ENCODE measurements at places on chromosomes 4 and X.

DNA sequence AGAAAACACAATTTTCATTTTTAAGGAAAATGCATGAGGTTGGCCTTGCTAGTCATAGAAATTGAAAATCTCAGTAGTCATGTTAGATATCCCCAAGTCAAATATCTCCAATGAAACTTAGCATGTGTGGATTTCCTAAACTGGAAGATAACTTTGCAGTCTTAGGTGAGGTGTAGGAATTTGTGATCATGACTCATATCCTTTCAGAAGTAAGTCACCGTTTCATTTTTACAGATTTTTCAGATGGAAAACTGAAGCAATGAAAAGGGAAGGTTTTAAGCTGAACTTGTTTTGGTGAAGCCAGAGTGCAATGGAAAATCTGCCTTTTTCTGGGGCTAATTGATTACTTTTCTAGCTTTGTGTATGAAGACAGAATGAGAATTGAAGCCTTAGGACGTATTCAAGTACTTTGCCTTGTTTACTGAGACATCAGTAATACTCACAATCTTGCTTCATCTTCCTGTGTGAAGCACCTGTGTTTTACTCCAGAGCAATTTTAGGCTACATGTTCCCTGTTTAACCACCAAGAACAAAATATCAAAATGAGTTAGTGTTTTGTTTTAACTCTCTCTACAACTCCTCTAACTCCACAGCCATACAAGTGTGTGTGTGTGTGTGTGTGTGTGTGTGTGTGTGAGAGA is 1662.8 kb upstream of the ADGRL3 start:
- no peak for DNase-seq

DNA sequence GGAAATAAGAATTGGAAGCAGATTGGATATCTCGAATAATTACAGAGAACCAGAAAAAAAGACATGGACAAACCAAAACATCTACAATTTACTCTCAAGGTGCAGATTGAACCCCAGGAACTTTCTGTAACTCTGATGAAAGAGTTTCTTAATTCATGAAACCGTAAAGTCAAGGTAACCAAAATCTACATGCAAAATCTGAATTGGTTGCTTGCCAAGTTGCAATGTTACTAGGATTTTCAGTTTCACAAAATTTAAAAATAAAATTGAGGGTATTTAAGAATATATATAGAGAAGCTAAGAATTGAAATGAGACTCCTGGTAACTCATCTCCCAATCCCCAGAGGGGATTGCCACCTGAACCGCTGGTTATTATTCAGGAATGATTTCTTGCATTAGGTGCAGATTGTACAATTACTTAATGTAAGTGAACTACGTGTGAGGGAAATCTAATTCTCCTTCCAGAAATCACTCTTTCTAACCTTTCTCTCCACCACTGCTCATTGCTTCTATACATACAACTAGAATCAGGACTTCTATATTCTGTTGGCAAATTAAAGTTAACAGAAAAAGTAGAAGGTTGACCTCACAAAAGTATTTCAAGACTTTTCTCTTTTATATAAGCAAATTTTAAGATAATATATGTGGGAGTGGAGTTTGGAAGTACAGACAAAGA is 221.5 kb upstream of the NDST4 start:
- DNase-seq: no peak

- DNase-seq: no peak
Measured at GRCh38 chr4:6343939-6344408, 74.3 kb downstream of the WFS1 start.

GRCh38 chr4:64230709-64231310 is 178.4 kb downstream of the TECRL start:
- no peak for DNase-seq

DNA sequence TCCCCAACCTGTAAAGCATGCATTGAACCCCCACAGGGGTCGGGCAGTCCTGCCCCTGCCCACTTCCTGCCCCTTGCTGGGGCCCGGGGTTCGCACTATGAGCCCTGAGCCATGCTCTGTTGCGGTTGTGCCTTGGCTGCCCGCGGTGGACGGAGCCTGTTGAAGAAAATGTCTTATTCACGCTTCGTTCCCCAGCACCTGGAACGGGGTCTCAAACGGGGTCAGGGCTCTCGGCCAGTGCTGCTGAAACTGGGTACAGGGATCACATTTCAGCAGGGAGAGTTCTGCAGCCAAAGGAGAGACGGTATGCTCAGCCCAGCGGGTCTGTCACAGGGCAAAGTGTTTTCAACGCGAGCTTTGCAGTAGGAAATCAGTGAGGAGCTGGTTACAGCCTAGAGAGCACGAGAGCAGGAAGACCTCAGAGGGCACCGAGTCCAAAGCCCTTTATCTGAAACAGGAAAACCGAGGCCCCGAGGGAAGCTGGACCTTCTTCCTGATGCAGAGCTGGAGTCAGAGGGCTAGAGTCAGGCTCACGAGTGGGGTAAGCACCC is 46.3 kb upstream of the AFAP1 start:
- no peak for DNase-seq

GRCh38 chr4:46975812-46976553 is 17.4 kb downstream of the GABRA4 start:
- DNase-seq: no peak

GRCh38 chr4:40559585-40560465 is 69.8 kb downstream of the RBM47 start:
- DNase-seq: no peak

DNA sequence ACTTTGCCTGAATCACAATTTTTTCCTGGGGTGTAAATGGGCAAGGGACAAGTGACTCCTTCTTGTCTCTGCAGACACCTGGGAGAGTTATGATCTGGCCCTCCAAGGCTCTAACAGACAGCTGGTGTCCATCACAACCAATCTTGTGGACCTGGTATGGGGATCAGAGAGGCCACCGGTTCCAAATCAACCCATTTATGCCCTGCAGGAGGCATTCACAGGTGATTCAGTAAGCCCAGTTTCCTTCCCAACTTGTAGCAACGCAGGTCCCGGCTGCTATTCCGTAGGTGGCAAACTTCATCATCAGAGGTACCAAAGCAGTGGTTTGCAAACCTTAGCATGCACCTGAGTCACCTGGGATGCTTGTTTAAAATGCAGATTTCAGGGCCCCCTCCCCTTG is 8.8 kb downstream of the XPNPEP2 start:
- no peak for DNase-seq

DNA sequence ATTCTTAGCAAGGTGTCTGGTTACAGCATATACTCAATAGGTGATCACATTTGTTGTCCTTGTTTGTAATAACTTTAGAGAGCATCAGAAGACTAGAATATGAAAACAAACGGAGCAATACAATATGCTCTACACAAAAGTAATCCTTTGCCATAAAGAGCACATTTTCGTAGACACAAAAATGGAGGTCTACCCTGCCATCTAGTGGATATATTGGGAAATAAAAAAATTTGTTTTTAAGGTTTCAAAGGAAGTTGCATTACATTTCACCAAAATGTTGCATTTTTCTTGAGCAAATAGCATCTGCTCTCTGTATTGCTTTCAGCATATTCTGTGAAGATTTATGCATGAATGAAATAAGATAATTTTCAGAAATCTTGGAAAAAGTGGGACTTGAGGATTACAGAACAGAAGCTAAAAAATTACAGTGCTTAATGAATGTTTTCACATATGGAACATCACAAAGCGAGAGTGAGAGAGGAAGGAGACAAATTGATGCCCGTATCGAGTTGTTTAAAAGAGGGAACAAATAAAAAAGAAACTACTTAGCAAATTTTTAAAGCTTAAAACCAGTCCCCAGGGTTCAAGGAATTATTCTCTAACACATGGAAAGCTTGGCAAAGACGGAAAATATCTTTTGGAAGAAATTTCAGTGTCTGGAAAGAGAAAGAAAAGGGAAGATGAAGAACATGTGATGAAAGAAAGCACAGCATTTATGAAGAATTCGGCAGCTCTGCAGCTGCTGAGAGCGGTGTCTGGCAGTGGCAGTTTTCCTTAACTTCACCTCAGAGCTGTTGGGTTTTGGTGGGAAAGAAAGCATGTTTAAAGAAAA is 390.1 kb downstream of the ANKRD50 start:
- no peak for DNase-seq

GRCh38 chrX:102341867-102342266 is 94.9 kb downstream of the NXF2 start:
- DNase-seq: no peak

GRCh38 chrX:10186355-10186754 is 29.6 kb downstream of the CLCN4 start:
- no peak for DNase-seq

DNA sequence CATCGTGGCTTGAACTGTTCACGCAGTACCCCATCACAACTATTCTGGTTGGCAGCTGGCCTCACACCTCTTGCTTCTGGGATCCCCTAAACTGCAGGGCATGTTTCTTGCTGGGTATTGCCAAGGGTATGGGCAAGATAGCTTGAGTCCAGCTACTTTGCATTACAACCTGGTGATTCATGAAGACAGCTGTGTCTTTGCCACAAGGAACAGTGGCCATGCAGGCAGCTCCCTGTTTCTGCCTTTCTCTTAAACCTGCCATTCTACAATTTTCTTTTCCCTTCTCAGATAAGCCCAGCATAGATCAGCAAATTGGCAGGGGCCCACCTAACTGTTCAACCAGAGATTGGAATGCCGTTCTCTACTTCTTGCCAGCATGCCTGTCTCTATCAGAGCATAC is 42.8 kb downstream of the TENM3 start:
- DNase-seq: no peak

DNA sequence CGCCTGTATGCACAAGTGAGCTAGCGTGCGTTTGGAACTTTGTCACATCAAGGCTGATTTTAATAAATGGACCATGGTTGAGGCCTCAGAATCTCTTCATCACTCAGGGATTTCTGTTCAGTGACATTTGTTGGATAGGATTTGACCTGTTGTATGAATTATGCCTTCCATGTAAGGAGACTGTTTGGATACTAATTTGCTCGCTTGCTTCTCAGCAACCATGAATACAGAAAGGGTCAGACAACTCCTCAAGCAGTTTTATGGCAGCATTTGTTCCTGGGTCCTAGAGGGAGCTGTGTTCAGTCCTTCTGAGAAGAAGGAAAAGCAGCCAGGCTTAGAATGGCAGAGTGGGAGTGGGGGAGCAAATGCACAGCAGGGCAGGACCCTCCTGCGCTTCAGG is 269.7 kb upstream of the LCORL start:
- DNase-seq: no peak

GRCh38 chr4:86496094-86497080 is 97.7 kb upstream of the PTPN13 start:
- DNase-seq: no peak

- DNase-seq: no peak
Measured at GRCh38 chrX:16671005-16671404, 21.0 kb downstream of the S100G start.

DNA sequence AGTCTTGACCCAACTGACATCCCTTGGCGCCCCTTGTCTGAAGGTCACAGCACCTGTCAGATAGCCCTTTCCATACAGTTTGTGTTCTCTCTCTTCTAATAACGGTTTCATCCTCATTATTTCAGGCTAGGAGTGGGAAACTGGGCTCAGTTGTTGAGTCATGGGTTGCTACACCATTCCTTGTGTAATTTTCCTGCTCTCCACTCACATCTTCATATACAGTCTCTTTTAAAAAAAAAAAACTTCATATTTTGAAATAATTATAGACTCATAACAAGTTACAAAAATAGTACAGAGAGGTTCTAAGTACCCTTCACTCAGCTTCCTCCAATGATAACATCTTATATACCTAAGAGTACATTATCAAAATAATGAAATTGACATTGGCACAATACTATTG is 60.2 kb upstream of the GRPR start:
- DNase-seq: no peak

GRCh38 chr4:109916027-109916409 is 3.3 kb downstream of the EGF start:
- no peak for DNase-seq

DNA sequence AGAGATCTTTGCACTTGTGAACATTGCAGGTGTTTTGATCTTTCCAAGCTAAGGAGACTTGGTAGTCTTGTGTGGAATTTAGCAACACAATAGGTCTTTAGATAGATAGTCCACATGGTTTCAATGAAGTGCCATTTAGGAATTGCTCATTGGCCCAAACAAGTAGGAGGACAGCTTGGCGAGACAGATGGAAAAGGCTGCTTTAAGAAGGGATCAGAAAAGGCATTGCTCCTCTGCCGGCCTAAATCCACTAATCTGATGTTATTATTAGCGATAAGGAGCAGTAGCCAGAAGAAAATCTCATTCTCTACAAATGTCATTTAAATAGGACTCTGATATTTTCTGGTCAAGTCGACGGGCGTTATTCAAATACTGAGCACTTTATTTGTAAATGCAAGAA is 99.7 kb downstream of the AFF2 start:
- no peak for DNase-seq

- no peak for DNase-seq
Measured at GRCh38 chr4:125101719-125102118, 213.0 kb upstream of the FAT4 start.

DNA sequence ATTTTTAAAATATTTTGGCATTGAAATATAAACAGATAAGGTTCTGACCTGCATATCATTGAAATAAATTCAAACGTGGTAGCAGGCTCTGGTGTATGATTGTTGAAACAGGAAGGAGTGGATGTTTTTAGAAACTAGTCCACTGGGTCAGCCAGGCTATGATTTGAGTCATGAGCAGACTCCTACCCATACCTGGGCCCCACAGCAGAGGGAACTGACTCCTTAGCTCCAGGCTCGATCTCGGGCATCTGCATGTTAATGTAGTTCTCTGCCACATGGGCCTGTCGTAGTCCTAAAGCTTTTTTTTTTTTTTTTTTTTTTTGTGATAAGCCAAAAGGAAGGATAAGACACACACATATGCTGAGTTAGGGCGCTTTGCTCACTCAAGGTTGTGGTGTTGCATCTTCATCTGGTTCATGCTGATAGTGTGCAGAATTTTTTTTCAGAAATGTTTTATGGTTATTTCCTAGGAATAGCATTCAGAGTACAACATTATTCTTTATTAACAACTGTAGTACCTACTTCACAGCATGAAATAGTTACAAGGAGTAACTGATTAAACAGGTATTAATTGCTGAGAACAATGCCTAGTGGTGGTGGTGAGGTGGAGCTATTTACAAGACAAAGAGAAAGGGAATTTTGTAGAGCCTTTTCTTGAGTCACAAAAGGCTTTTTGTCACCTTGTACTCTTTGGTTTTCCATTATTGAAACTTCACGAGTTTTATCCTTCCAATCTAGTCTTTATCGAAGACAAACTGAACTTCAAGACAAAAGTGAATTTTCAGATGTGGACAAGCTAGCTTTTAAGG is 27.3 kb downstream of the OFD1 start:
- no peak for DNase-seq

- DNase-seq: no peak
Measured at GRCh38 chrX:47283015-47283771, 50.4 kb downstream of the USP11 start.

- no peak for DNase-seq
Measured at GRCh38 chr4:15238720-15239119, 189.1 kb upstream of the C1QTNF7 start.

Data from CD4-positive, alpha-beta T cell (primary cell).